ENCODE measurements at places on chromosomes 3 and 15.

DNA sequence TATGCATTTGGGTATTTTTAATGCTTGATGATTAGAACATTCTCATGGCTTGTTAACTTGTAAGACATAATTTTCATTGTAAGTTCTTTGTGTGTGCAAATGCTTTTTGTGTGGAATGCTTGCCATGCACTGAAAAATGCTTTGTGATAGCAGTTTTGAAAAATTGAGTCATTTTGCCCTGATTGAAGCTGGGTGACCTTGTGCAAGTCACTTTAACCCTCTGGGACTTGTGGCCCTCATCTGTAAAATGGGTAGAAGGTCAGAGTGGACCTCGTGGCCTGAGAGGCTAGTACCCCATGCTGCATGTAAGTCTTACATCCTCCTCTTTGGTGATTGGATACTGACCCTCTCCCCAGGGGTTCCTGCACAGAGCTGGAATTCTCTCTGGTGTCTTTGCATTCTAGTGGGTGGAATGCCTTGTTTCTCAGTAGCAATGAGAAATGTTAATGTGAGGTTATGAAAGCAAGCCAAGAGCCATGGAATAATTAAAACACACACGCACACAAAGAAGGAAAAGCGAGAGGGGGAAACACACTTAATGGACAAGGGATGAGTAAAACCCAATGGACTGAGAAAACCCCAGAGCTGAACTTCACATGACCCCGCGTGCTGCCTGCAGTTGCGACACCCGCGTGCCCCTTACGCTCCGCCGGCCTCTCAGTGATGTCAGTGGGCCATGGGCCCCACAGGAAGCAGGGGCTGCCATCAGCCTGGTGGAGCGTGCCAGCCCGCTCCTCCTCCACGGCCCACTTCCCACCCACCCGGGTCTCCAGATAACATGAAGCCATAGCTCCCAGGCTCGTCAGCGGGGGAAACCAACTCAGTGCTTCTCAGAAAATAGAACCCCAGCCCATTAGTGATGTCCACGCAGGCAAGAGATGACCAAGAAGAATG, 44.0 kb downstream of the SMAD3 start:
- no peak for DNase-seq

DNA sequence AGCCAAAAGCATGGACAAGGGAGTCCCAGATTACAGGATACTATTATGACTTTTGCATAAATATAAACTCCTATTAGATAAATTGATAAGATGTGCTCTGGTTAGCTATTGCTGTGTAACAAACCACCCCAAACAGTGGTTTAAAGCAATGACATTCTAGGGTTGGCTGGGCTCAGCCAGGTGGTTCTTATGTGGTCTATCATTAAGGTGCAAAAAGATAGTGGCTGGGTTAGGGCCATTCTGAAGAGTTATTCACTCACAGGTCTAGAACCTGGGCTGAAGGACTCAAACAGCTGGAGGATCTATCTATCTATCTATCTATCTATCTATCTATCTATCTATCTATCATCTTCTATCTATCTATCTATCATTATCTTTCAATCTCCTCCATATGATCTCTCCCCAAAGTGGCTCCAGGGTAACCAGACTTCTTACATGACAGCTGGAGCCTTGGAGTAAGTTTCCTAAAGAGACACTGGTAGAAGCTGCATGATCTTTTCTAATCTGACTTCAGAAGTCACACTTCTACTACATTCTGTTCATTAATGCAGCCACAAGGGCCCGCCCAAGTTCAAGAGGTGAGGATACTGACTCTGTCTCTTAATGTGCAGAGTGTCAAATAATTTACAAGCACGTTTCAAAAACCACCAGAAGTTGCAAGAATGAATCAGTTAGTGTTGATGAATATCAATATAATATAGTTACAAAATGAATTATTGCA, 74.9 kb upstream of the XCR1 start:
- no peak for DNase-seq

- DNase-seq: no peak
Observed at GRCh38 chr15:80926126-80926525, 63.5 kb downstream of the MESD start.

GRCh38 chr3:149494022-149494758, 19.7 kb downstream of the TM4SF4 start:
- DNase-seq: peak; percentile 68

- no peak for DNase-seq
Observed at GRCh38 chr15:81807186-81807585, 238.6 kb downstream of the MEX3B start.

GRCh38 chr3:125115640-125116039, 59.8 kb upstream of the HEG1 start:
- no peak for DNase-seq

GRCh38 chr3:39158148-39158715, 4.8 kb upstream of the CSRNP1 start:
- no peak for DNase-seq

- DNase-seq: no peak
Observed at GRCh38 chr15:64264502-64264901, 91.5 kb downstream of the CSNK1G1 start.

- DNase-seq: no peak
Observed at GRCh38 chr15:32889214-32889613, 171.4 kb downstream of the GREM1 start.

DNA sequence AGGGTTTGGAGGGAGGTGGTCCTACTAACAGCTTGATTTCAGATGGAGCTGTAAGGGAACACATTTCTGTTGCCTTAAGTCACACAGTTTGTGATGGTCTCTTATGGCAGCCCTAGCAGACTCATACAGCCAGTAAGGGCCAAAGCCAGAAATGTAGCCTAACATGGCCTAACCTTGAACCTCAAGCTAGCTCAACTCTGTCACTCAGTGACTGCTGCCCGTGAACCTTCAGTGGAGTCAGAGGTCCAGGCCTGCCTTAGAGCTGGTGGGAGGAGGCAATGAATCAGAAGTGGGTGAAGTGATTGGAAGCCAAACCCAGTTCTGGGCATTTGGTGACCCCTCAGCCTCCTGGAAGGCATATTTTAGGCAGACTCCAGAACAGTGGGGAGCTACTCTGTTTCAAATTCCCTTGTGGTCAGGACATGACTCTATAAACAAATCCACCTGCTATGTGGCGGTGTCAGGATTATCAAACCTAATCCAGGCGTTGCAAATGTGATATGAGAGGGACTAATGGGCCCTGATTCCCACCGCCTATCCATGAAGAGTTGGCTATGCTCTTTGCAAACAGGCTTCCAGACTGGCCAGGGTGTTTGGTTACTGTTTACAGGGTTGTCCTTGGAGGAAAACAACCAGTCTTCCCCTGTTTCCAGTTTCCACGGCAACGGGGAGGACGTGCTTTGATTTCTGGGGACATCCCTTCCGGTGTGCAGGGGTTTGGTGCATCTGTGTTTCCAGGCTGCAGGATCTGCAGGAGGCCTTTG, 105.9 kb upstream of the AGBL1 start:
- no peak for DNase-seq

DNA sequence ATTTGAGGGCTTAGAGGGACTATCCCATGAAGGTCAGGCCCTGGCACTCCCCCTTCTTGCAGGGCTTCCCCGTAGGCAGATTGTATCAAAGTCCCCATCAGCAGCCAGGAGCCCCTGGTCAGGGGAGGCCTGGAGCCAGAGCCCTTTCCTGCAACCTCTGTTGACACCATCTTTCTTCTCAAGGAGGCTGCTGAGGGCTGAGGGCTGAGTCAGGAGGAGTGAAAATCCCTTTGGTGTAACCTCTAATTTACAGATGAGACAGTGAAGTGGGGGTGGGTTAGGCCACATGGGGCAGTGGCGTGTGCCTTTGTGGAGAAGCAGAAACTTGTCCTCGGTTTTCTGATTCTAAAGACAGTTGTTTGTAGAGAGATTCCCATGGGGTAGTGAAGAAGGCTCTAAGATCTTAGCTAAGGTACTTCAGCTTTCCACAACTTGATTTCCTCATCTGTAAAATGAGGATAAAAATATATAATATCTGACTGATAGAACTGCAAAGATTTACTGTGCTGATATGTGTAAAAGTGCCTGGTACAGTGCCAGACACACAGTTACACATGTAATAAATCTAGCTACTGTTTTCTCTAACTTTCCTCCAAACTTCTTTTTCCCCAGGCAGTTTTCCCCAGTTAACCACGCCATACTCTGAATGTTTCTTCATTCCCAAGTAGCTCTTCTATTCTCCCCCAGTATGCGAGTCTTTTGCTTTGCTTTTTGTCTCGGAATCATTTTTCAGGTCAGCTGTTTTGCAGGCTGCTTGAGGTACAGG, 249.4 kb upstream of the TPM1 start:
- DNase-seq: no peak

- no peak for DNase-seq
Observed at GRCh38 chr3:48034000-48034516, 17.8 kb upstream of the MAP4 start.

DNA sequence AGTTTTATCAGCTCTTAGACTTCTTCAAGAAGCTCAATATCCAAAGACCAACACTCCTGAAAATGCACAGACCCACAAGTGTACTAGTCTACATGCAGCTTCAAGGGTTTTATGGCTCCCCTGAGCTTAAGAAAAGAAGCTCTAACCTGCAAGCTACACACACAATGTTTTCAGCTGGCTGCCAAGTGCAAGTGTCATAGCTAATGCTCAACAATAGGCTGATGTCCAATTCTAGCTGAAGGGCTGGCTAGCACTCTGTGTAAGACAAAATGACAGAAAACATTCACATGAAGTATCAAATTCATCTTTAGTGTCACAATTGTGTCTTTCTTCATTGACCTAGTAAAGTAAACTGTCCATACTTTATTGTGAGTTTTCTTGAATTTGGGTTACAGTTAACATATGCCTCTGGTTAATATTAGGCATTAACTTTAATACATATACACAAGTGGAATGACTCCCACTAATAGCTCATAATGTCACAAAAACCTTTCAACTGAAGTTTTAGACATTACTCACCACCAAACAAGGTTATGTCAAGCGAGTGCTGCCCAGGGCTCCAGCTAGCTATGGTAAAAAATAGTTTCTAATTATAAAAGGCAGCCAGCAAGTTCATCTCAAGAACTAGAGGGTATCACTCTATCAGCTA, 15.1 kb downstream of the ABI3BP start:
- no peak for DNase-seq

GRCh38 chr3:177358977-177359592, 161.8 kb upstream of the TBL1XR1 start:
- DNase-seq: peak; percentile 63

DNA sequence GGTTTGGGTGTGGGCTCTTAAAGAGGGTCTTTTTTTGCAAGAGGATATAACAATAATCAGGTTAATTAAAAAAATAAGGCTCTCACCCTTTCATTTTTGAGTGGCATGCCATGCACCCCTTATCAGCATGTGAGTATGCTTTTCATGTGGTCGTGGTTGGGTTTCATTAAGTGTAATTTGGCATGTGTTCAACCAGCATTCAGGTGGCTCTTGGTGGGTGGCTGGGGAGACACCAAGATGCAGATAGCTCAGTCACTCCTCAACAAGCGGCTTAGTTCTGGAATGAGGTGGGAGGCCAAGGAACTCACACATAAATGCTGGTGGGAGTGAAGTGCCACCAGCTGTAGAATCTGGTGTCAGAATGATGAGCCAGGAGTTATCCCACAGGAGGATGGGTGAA, 66.8 kb downstream of the FLNB start:
- DNase-seq: peak; percentile 39

DNA sequence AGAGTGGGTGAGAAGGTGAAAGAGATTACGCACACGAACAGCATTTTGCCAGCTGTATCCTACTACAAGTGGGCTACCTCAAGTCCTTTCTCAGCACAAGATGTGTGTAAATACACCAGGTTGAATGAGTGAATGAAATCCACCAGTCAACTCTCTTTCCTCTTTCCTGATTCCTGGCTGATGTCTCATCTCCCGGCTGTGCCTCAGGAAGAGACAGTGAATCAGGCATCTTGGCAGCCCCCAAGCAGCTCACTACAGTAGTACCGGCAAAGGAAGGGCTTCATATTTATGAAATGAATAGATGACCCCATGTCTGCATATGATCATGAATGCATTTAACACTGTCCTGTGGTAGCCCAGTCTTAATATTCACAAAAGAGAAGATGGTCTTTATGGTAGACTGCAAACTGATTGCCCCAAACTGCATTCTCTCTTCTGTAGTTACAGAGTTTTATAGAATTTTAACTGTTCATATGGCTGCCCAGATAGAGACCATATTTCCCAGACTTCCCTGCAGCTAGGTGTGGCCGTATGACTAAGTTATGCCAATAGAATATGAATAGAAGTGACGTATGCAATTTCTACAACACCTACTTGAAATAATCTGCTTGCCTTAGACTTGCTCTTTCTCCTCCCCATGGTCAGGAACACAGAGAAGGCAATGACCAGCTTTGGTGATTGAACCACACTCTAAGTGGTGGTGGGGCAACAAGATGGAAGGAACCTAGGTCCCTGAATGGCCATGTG, 22.7 kb downstream of the MGLL start:
- DNase-seq: no peak

GRCh38 chr3:197027896-197028727, 1.5 kb downstream of the MELTF start:
- peak; percentile 23 for DNase-seq

DNA sequence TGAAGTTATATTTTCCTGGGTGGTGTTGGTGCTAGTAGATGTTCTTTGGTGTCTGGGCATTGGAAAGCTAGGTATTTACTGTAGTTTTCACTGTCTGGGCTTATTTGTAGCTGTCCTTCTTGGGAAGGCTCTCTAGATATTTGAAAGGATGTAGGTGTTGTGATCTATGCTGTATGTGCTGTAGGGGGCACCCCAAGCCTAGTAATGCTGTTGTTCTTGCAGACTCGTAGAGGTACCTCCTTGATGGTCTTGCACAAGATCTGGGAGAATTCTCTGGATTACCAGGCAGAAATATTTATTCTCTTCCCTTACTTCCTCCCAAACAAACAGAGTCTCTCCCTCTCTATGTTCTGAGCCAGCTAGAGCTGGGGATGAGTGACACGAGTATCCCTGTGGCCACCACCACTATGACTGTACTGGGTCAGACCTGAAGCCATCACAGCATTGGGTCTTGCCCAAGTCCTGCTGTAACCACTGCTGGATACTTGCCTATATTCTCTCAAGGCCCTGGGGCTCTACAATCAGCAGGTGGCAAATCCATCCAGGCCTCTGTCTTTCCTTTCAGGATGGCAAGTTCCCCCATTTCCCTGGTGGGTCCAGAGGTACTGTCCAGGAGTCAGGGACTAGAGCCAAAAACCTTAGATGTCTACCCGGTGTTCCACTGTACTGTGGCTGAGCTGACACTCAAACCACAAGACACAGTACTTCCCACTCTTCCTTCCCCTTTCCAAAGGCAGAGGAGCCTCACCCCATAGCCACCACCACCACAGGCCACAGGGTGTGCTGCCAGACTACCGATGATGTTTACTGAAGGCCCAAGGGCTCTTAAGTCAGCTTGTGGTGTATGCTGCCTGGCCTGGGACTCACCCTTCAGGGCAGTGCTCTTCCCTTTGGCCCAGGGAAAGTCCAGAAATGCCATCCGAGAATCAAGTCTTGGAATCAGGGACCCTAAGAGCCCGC, 195.2 kb upstream of the DPPA4 start:
- DNase-seq: peak; percentile 47

DNA sequence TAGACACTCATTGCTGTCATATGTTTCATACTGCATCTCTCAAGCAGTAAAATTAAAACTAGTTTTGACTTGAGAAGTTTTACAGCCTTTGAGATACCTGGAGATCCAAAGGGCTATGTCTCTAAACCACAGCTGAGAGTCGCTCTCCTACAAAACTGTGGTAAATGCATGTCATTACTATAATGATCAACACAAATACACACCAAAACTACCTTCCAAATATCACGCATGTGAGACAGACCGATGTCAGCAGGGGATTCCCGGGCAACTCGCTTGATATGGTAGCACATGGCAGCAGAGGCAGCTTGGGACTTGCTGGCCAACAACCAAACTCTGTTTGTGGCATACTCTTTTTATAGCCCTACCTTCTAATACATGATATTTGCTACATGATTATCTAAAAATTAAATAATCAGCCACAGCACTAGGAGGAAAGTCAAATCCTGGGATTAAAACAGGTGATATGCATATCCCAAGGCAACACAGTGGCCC, 56.3 kb downstream of the PDZRN3 start:
- DNase-seq: no peak
